ENCODE measurements at places on chromosomes 3 and 15.

DNA sequence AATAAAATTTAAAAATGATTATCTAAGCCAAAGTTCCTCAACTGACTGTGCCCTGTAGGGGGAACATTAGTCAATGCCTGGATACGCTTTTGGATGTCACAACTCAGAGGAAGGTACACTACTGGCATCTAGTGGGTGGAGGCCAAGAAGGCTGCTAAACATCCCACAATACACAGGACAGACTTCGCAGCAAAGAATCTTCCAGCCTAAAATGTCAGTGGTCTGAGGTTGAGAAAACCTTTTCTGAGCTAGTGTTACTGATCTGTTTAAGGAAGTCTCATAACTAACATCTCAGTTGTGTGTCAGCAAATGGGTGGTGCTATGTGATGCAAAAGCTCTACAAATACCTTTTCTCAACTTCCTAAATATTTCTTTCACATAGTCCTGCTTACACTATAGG lies 20.9 kb upstream of the LDHAL6B start:
- no peak for DNase-seq

DNA sequence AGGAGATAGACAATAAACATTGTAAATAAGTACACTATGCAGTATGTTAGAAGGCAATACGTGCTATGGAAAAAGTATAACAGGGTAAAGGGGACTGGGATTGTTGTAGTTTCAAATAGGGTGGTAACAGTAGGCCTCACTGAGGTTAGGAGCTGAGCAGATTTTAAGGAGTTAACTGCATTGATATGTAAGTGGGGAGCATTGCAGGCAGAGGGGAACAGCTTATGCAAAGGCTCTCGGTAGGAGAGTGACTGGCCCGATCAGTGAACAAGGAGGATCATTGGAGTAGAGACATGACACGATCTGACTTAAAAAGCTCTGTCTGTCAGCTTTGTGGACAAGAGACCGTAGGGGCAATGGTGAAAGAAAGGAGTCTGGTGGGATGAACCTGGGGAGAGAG lies 46.8 kb downstream of the PCCB start:
- no peak for DNase-seq

GRCh38 chr3:15557511-15557946 lies 36.0 kb upstream of the COLQ start:
- peak; percentile 38 for DNase-seq

GRCh38 chr3:81451140-81451539 lies 310.3 kb downstream of the GBE1 start:
- DNase-seq, result no peak

- DNase-seq, result no peak
These were observed 27.9 kb downstream of the MUC20 start for GRCh38 chr3:195748661-195749060.

- DNase-seq, result no peak
These were observed 4.3 kb downstream of the SIDT1 start for GRCh38 chr3:113536627-113537101.

DNA sequence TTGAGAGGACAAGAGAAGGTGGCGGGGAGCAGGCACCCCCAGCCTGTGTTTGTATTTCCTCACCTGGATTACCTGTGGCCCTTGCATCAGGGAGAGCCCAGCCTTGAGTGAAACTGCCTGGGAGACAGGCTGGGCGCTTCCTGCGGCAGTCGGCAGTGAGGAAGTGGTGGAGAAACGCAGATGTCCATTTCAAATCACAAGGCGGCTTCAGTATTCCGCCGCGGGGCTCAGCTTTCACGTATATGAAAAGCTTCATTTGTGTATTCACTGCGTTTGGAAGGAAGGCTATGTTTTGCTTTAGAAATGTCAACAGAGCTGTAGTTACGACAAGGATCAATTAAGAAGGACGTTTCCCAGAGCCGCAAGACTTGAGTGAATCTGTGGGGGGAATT lies 167.4 kb upstream of the CTDSPL start:
- DNase-seq, result no peak

DNA sequence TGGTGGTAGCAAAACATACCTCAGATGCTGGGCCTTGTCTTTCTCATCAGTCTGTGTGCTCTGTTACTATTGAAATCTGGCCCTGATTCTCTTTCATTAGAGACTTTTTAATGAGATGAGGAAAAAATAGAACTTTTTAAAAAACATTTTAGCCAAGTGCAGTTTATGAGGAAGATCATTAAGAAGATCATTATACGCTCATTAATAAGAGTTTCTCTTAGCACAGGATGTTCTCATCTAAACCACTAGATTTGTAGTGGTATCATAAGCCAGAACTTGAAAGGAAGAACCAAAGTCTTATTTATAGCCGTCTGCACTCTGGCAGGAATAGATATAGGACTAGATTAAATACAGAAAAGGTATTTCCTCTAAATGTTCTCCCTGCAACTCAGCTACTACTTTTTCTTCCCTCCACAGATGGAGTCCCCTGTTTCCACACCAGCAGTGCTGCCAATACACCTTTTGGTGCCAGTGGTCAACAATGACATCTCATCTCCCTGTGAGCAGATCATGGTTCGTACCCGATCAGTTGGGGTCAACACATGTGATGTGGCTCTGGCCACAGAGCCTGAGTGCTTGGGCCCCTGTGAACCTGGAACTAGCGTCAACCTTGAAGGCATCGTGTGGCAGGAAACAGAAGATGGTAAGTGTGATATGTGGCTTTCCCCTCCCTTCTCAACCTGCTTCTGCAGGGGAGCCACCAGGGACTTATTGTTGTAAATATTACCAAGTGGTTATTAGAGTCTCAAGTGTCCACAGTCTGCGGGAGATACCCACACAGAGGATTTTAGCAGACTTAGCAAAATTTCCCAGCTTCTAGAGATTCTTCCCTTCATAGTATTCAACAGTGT lies 152.8 kb downstream of the RBPMS2 start:
- DNase-seq, result peak; percentile 59

DNA sequence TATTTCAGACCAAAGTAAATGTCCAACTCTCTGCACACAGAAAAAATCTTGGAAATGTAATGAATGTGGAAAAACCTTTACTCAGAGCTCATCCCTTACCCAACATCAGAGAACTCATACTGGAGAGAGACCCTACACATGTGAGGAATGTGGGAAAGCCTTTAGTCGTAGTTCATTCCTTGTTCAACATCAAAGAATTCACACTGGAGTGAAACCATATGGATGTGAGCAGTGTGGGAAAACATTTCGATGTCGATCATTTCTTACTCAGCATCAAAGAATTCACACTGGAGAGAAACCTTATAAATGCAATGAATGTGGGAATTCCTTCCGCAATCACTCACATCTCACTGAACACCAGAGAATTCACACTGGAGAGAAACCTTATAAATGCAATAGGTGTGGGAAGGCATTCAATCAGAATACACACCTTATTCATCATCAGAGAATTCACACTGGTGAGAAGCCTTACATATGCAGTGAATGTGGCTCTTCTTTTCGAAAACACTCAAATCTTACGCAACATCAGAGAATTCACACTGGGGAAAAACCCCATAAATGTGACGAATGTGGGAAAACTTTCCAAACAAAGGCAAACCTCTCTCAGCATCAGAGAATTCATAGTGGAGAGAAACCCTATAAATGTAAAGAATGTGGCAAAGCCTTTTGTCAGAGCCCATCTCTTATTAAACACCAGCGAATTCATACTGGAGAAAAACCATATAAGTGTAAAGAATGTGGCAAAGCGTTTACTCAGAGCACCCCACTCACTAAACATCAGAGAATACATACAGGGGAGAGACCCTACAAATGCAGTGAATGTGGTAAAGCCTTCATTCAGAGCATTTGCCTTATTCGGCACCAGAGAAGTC lies 8.0 kb upstream of the ZNF501 start:
- no peak for DNase-seq

GRCh38 chr15:81905889-81906288 lies 139.9 kb downstream of the MEX3B start:
- DNase-seq, result no peak

DNA sequence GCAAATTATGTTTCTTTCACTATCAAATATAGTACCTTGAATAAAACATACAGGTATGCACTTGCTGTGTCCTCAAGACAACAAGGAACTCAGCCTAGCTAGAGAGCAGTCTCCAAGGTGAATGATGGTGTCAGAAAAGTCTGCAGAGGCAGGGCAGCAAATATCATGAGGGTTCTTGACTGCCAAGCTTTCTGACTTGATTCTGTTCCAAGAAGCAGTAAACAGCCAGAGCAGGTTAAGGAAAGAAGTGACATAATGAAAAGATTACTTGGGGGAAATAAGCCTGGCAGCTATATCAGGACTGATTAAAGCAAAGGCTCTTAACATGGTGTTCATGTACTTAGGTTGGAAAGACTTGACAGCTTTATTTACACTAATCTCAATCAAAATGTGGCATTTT lies 192.2 kb upstream of the GADL1 start:
- no peak for DNase-seq

- DNase-seq, result no peak
These were observed 22.7 kb upstream of the CD96 start for GRCh38 chr3:111519178-111519855.

DNA sequence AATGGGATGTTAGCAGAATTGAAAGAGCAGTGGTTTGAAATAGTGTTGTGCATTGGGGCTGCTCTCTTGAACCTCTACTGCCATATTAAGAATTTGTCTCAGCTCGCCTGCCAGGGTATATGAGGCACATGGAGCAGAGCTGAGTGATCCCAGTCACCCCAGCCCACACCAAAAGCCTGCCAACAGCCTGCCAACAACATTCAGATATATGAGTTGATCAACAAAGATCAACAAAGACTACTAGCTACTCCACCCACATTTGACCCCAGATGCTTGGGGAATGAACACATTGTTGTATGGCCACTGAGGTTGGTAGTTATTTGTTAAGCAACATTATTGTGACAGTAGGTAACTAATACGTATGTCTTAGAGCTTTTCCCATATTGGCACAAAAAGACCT lies 570.9 kb upstream of the IL12A start:
- DNase-seq, result no peak

GRCh38 chr15:74227968-74228722 lies 8.0 kb upstream of the CCDC33 start:
- DNase-seq, result no peak

DNA sequence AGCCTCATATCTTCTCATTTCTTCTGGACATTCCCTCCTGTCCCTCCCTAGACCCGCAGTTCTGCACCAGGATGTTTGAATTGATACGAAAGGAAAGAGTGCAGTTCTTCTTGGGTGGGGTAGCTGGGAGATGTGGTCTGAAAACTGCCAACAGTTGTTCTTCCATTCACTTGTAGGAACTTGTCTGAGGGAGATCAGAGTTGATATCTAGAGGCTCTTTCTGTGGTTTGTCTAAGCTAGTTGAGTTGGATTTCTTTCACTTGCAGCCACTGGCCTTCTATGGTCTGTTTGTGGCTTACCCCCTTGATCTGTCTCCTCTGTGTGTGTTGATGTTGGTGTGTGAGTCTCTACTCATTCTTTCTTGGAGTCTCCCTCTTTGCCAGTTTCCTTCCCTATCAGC lies 42.5 kb upstream of the PIK3CB start:
- DNase-seq, result no peak

GRCh38 chr15:25501828-25502446 lies 63.1 kb upstream of the UBE3A start:
- no peak for DNase-seq

DNA sequence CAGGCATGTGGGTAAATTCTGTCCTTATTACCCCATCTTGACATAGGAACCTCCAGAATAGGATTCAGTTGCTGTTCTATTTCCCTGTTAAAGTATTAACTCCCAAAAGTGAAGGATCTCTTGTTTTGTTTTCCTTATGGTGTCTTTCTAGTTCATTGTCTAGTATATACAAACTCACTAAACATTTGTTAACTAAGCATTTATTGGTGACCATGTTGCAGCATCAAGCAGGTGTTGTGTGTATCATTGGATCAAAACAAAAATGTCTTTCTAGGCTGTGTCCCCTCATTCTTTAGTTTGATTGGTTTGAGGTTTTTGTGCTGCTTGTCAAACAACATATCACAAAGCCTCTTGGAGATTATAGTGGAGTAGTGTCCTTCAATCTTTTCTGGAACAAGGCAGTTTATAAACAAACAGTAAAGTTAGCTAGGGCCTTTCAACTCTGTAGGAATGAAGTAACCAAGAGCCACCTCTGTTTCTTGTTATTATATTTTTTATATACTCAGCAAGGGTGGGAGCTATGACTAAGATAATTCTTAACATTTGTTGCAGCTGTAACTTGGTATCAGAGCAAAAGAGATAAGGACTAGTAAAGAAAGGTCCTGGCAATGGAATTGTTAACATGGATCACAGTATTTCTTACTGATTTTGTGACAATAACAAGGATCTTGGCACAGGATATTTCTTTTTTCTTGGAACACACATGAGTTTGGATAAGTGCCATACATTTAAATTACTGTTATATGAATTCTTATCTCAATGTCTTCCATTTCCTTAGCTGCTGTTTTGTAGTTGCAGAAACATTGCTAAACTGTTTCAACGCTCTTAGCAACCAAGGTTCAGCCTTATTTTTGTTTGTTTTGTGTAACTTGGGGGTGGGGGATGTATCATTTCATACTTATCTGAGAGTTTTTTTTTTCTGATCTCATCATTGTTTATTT lies 49.3 kb downstream of the TMOD3 start:
- DNase-seq, result no peak

DNA sequence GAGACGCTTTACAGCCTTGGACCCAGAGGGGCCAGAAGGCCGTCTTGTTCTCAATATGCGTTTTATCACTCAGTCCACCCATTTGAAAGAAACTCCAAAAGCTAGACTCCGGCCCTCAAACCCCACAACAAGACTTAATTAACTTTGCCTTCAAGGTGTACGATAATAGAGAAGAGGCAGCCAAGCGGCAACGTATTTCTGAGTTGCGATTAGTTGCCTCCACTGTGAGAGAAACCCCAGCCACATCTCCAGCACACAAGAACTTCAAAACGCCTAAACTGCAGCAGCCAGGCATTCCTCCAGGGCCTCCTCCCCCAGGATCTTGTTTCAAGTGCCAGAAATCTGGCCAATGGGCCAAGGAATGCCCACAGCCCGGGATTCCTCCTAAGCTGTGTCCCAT lies 17.4 kb upstream of the INO80 start:
- no peak for DNase-seq

GRCh38 chr15:63448266-63448665 lies 56.1 kb upstream of the USP3 start:
- no peak for DNase-seq

DNA sequence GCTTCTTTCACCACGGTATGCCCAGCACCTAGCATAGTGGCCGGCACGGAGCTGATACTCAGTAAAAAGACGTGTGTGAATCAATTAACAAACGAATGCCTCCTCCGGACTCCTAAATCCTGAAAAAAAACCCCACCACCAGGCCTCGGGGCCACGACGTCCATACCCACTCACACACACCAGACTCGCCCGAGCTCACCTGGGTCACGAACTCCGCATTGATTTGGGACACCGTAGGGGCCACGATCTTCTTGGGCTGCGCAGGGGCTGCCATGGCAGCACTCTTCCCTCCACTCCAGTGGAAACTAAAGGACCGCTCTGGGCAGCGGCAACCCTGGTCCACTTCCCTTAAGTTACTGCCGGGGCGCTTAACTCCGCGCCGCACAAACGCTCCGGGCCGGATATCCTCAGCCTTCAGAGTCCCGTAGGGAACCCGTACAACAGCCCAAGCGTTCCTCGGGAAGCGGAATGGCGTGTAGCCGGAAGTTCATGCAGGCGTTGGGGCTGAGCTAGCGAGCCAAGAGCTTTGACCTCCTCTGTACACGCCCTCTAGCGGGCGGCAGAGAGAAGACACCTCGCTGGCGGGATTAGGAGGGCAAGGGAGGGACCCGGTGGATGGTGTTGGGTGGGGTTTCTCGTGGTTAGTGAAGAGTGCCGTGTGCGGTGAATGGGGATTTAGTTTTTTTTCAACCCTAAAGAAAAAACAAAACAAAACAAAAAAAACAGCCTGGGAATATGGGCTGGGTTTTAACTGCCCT lies at the start of gene AQR:
Gene AQR, minus strand, starts transcription at position 403 of the 758 bp plus-strand sequence. Its CDS starts 129 bp downstream, at position 274.
- peak; percentile 88 for DNase-seq

GRCh38 chr3:122014741-122015140 lies 7.3 kb downstream of the ILDR1 start:
- DNase-seq, result peak; percentile 81
